Ovary (tissue), 10 donors: ENCODE measurements at places on chromosomes 5 and 9. TPM values are rescaled to one million over a fixed set of nuclear protein-coding genes. Genes with fewer than 3 reads are reported as not detected.

The CYFIP2 gene
- total RNA-seq = 5.6 TPM

The SHISAL2B gene
- total RNA-seq = not detected

GRCh38 chr5:307306-307705 is 14.2 kb upstream of the AHRR start:
- no peak for DNase-seq
- no peak overlapping the region for H3K27ac ChIP-seq
- no peak overlapping the region for H3K4me3 ChIP-seq
- no peaks in the 10 kb centered on the region for H3K27me3 ChIP-seq

- no peak overlapping the region for H3K27ac ChIP-seq
- H3K27me3 ChIP-seq = no peaks in the 10 kb centered on the region
- H3K4me1 ChIP-seq = no peaks in the 10 kb centered on the region
Observed at GRCh38 chr5:10111571-10111970, 138.1 kb downstream of the ATPSCKMT start.

- no peaks in the 10 kb centered on the region for H3K36me3 ChIP-seq
- H3K4me3 ChIP-seq = no peak overlapping the region
- H3K27me3 ChIP-seq = no peaks in the 10 kb centered on the region
- H3K27ac ChIP-seq = no peak overlapping the region
- H3K4me1 ChIP-seq = no peaks in the 10 kb centered on the region
Observed at GRCh38 chr5:52469835-52470234, 317.9 kb upstream of the ITGA1 start.

DNA sequence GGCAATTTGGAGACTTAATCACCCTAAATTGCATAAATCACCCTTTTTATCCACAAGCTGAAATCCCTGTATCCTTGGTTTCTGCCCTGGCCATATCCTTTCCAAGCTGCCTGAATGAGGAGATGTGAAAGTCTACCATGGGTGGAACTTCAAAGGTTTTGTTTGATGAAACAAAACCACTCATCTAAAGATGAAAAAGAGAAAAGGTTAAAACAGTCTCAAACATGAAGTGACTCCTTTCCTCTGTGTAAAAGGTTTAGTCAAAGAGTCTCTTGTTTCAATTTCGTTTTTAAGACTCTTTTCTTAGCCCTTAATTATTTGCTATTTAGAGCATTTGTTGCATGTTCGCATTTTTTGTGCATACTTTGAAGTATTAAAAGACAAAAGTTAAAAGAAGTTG is 11.2 kb downstream of the SLC45A2 start:
- H3K27me3 ChIP-seq = no peaks in the 10 kb centered on the region
- DNase-seq = no peak
- H3K27ac ChIP-seq = no peak overlapping the region
- H3K4me1 ChIP-seq = peaks cover 12% of the 10 kb centered on the region

DNA sequence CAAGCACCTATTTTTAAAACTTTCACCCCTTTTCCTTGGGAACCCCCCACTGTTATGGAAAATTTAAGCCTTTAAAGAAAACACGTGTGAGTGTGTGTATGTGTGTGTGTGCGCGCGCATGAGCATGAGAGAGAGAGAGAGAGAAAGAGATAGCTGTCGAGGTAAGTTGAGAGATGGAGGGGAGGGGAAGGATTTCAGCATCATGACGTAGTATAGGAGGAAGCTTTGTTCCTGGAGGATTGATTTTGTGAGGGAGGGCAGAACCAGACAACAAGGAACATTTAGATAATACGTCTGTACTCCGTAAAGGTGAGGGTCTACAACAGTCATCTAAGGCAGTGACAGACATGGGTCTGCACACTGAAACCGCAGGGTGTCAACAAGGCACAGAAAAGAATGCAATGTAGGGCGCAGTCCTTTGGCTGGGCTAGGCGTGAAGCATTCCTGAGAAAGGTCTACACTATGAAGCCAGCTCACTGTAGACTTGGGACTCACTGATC is 227.7 kb downstream of the SMARCA2 start:
- peak overlapping the region; percentile 47 for H3K4me3 ChIP-seq
- H3K27me3 ChIP-seq = no peaks in the 10 kb centered on the region
- peak; percentile 58 for DNase-seq
- no peaks in the 10 kb centered on the region for H3K36me3 ChIP-seq

DNA sequence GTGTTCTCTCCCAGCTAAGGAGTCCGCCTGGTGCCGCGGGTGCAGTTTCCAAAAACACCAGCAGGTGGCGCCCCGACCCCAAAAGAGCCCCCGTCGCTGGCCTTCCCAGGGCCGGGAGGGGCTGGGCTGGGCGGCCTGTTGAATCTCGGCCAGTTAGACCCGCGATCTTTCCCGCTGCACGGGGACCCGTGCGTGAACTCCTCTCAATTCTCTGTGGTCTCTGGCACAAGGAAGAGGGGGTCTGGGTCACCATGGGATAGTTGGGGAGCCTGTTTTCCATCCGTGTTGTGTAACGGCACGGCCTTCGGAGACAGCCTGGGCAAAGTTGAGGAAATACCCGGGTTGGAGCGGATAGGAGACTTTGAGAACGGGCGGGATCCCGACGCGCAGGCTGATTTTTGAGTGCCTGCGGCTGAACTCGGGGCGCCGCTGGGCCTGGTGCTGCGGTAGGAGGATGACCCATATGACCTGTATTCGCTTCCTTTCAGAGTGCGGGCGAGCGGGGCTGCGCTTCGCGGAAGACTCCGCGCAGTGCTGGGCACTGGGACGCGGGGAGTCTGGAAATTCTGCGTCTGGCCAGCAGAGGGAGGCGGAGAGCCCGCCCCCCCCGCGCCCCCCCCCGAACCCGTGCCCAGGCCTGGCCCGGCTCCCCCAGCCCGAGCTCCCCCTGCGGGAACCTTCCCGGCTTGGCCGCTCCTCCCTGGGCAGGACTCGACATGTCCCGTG is 7.9 kb upstream of the PSD2 start:
- peak overlapping the region; percentile 40 for H3K4me3 ChIP-seq
- peak overlapping the region; percentile 49 for H3K27ac ChIP-seq
- H3K4me1 ChIP-seq = no peaks in the 10 kb centered on the region
- H3K36me3 ChIP-seq = no peaks in the 10 kb centered on the region

The AGXT2 gene
- total RNA-seq = 0.10 TPM

- no peak for DNase-seq
- H3K4me1 ChIP-seq = peaks cover 8% of the 10 kb centered on the region
- H3K27ac ChIP-seq = no peak overlapping the region
- no peaks in the 10 kb centered on the region for H3K27me3 ChIP-seq
Observed at GRCh38 chr5:112682621-112683061, 55.0 kb upstream of the APC start.

The PCA3 gene
- not detected for total RNA-seq

DNA sequence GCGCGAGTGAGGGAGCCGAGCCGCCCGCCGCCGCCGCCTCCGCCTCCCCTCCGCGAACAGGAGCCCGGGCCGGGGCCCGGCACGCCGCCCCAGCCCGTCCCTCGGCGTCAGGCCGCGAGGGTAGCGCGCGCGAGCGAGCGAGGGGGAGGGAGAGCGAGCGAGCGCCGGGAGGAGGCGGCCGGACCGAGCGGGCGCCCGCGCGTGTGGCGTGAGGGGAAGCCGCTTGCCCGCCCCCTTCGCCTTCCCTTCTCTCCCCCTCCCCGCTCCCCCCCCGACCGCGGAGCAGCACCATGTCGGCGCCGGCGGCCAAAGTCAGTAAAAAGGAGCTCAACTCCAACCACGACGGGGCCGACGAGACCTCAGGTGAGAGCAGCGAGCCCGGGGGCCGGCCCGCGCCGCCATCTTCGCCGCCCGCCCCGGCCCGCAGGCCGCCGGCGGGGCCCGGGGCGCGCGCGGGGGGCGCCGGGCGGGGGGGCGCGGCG is 312 bp downstream of the SET start:
- no peaks in the 10 kb centered on the region for H3K36me3 ChIP-seq
- peak overlapping the region; percentile 83 for H3K4me3 ChIP-seq
- H3K27ac ChIP-seq = peak overlapping the region; percentile 100
- H3K4me1 ChIP-seq = peaks cover 6% of the 10 kb centered on the region
- no peaks in the 10 kb centered on the region for H3K27me3 ChIP-seq

The PCDHAC1 gene
- total RNA-seq = 0.50 TPM

- no peak overlapping the region for H3K27ac ChIP-seq
- no peak for DNase-seq
- no peaks in the 10 kb centered on the region for H3K27me3 ChIP-seq
- no peaks in the 10 kb centered on the region for H3K36me3 ChIP-seq
- peaks cover 1% of the 10 kb centered on the region for H3K4me1 ChIP-seq
Observed at GRCh38 chr5:170617533-170618490, 114.0 kb downstream of the KCNIP1 start.

- H3K27me3 ChIP-seq = no peaks in the 10 kb centered on the region
- H3K4me3 ChIP-seq = no peak overlapping the region
- no peak overlapping the region for H3K27ac ChIP-seq
- H3K4me1 ChIP-seq = no peaks in the 10 kb centered on the region
Observed at GRCh38 chr9:129275626-129276247, 97.7 kb upstream of the IER5L start.

The IGFBPL1 gene
- not detected for total RNA-seq

The SPATA31A3 gene
- not detected for total RNA-seq

The CREBRF gene
- total RNA-seq = 36.7 TPM

- DNase-seq = peak; percentile 54
- H3K4me3 ChIP-seq = peak overlapping the region; percentile 66
- H3K4me1 ChIP-seq = peaks cover 4% of the 10 kb centered on the region
Observed at GRCh38 chr9:38067859-38068681, 957 bp downstream of the SHB start.

DNA sequence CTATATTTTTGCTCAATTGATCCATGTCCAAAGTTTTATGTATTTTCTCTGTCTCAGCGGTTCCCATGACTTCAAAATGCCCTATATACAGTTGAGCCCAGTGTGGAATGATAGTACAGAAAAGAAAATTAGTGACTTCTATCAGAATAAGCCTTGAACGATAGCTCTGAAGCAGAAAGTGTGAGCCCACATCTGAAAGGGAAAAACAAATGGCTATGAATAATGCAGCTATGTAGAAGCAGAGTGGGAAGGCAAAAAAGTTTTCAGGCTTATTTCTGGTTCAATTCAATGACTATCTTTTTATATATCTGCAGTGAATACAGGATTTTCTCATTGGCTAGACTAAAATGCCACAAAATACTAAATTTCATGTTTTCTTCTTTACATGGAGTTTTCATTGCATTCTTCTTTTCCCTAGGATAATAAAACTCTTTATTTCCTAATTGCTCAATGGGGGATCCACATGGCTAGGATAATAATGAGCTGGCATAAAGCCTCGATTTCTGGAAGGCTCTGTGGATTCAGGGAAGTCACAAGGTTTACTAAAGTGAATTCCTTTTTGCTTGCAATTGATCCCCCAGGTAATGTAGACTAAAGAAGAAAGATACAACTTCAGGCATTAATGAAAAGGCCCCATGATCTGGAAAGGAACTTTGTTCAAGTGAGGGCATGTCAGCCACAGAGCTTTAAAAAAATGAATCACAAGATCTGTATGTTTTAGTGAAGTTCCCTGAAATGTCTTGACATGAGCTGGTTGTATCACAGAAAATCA is 377.0 kb upstream of the RIOK2 start:
- no peak overlapping the region for H3K27ac ChIP-seq
- H3K4me3 ChIP-seq = no peak overlapping the region
- H3K36me3 ChIP-seq = no peaks in the 10 kb centered on the region
- no peaks in the 10 kb centered on the region for H3K27me3 ChIP-seq
- no peak for DNase-seq

GRCh38 chr9:135176284-135176683 is 88.8 kb downstream of the OLFM1 start:
- H3K4me3 ChIP-seq = no peak overlapping the region
- no peaks in the 10 kb centered on the region for H3K36me3 ChIP-seq
- no peaks in the 10 kb centered on the region for H3K27me3 ChIP-seq
- no peak overlapping the region for H3K27ac ChIP-seq
- no peak for DNase-seq

DNA sequence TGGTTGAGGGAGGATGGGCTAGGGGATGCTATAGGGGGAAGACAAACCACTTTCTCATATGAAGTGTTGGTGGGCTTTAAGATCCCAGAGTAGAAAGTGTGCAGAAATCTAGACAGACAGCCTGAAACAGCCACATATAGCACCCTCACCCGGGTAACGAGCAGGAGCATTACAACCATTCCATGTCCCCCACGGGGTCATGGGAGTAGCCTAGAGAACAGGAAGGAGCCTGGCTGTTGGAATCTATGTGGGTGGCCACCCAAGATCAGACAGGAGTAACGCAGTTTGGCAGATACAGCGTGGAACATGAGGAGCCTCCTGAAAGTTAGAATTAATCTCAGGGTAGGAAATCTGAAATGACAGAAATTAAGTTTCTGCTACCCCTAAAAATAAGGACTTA is 146.1 kb upstream of the RAI14 start:
- H3K36me3 ChIP-seq = no peaks in the 10 kb centered on the region
- H3K4me1 ChIP-seq = peaks cover 2% of the 10 kb centered on the region
- no peak overlapping the region for H3K27ac ChIP-seq
- no peak overlapping the region for H3K4me3 ChIP-seq

DNA sequence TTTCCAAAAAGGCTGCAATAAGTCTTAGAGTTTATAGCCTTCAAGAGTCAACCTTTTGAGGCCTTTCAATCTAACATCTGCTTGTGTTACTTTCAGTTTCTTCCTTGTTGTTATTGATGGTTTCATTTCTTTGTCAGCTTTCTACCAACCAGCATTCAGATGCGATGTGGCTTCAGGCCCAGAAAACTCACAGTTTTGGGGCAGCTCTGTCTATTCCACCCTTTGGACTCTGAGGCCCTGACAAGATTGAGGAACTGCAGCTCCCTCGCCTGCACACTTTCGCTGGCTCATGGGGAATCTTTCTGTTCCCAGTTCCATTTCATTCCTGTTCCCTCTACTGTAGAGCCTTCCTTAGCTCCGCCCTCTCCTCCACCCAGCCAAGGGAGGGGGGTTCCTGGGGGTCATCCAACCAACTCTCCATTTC is 13.3 kb upstream of the WHRN start:
- no peak for DNase-seq
- no peak overlapping the region for H3K27ac ChIP-seq
- no peaks in the 10 kb centered on the region for H3K27me3 ChIP-seq
- H3K36me3 ChIP-seq = no peaks in the 10 kb centered on the region

DNA sequence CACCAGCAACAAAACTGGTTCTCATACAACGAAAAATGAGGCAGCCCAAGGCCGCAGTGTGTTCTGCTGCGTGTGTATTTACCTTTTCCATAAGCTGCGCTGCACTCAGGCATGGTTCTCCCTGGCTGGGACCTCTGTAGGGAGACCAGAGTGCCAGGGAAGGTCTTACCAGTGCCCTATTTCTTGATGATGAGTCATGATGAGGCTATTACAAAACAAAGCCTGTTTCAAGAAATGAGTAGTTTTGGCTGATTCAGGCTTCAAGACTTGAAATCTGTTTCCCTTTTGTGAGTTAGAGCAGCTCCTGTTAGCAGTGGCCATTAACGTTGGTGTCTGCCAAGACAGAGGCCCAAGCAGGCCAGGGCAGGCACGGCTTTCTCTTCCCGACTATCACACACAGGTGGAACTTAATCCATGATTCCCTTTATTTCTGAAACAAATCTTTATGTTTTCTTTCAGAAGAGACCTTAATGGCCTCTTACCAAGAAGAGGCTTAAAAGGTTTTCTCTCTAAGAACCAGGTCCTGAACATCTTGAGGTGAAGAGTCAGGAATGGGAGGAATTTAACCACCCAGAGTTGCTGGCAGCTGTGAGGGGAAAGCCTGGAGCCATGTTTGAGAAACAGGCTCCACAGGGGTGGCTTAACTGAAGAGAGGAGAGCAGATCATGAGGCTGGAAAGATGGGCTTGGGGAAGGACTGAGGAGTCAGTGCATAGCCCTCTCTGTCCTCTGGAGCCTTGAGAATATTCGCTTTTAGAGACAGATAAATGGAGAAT is 41.4 kb upstream of the TIFAB start:
- no peak for DNase-seq
- peaks cover 3% of the 10 kb centered on the region for H3K4me1 ChIP-seq
- H3K27ac ChIP-seq = no peak overlapping the region
- no peak overlapping the region for H3K4me3 ChIP-seq
- no peaks in the 10 kb centered on the region for H3K27me3 ChIP-seq
